ENCODE measurements at places on chromosomes 11 and 22.
A peak's percentile ranks its signal among the peaks of the same experiment; 100 is the strongest.

GRCh38 chr11:29534836-29535235 lies 482.0 kb downstream of the KCNA4 start:
- peak; percentile 3 for DNase-seq

- DNase-seq = no peak
Observed at GRCh38 chr11:9607511-9607899, 34.0 kb downstream of the WEE1 start.

DNA sequence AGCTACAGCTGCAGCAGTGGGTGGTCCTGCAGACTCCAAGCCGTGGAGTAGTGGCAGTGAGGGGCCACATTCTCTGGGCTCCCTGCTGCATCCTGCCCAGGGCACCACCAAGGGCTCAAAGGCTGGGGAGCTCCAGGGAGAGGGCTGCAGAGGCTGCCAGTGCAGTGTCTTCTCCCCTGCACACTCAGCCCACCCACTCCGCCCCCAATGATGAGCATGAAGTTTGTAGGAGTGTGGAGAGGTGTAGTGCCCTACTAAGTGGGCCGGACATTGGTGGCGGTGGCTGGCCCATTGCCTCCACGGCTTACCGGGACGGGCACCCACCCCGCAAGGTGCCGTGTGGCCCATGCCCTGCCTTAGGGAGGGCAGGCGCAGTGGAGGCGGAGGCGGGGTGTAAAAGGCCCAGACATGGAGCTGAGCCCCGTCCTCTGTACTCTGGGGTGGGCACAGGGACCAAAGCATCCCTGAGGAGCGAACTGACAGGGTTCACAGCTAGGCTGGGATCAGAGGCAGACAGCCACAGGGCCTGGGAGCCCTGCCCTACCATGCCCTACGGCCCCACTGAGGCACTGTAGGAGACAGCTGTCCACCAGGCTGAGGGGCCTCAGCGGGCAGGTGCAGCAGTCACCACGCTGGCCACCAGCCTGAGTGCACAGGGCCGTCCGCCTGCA lies 18.9 kb downstream of the ARVCF start:
- no peak for DNase-seq

- no peak for DNase-seq
Observed at GRCh38 chr11:14065141-14065540, 102.6 kb downstream of the SPON1 start.
